ENCODE measurements at places on chromosomes 16 and 17.

GRCh38 chr17:65797809-65798208 is 236.4 kb upstream of the AXIN2 start:
- DNase-seq, result no peak

GRCh38 chr17:63646488-63646806 is 24.2 kb downstream of the MAP3K3 start:
- no peak for DNase-seq

- DNase-seq, result no peak
Observed at GRCh38 chr16:86303787-86304678, 206.3 kb upstream of the FOXF1 start.

DNA sequence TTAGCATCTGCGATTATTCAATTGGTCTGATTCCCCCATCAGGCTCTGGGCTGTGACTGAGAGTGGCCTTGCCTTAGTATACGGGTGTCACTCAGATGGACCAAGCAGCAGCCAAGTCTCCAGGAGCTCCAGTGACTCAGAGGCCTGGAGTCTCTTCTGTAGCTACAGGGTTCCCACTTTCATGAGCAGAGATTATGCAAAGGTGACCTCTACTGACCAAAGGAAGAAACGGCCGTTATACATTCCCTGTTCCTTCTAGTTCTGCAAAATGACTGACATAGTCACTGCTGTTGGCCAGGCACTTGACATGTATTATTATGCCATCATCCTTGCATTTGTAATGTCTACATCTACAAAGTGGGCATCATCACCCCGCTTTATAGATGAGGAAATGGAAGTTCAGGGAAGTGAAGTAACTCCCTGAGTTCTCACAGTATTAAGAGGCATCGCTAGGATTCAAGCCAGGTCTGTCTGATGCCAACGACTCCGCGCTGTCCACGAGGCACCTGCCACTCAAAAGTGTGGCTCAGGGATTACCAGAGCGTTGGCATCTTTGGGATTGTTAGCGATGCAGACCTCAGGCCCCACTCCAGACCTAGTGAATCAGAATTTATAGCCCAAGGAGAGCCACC is 23.3 kb downstream of the SLC38A7 start:
- no peak for DNase-seq

- no peak for DNase-seq
Observed at GRCh38 chr16:56807011-56807675, 57.9 kb upstream of the SLC12A3 start.

DNA sequence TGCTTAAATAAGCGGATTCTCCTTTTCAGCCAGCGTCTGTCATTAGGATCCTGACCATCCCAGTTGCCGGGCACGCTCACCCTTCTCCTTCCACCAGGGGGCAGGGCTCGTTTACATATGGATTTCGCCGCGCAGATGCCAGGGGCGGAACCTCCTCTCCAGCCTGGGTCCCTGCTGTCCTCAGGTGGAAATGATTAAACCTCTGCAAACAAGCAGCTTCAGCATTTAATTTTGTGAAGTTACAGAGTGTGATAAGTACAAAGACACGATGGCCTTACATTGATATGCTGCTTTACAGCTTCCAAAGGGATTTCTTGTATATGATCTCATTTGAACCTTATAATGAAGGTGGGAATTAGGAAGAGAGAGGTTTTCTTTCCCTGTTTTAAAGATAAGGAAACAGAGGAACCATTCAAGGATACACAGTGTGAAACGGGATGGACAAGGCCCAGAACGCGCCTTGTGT is 3.9 kb upstream of the KRT28 start:
- peak; percentile 76 for DNase-seq

DNA sequence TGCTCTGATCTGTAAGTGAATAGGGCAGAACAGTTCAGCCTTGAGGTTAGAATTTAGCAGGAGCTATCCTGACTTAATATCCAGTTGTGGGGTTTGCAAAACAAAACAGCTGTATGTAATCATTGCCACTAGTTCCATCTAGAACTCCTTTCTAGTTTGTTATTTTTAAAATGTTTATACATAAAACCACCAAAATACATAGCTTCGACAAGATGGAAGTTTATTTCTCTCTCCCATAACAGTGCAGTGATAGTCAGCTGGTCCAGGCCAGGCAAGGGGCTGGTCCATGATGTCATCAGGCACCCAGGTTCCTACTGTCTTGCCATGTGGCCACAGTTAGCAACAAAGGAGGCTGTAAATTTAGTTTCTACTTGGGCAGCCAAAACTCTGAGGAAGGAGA is 10.5 kb upstream of the PLK1 start:
- no peak for DNase-seq

DNA sequence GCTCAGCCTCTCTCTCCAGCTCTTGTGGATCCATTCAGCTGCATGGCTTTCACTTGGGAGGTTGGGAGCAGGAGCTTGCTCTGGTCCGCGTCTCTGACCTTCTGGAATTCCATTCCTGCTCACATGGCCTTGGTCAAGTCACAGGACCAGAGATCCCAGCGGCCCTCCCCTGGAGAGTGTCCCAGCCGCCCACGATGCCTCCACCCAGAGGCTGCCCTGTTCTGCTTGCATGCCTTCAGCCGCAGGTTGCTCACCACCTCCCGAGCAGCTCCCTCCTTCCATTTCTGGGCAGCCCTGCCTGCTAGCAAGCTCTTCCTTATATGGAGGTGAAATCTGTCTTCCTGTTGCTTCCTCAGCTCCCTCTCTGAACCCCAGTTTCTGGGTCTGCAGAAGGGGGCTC is 32.6 kb downstream of the RAI1 start:
- no peak for DNase-seq

GRCh38 chr17:17525956-17526355 is 29.8 kb upstream of the RASD1 start:
- DNase-seq, result no peak

DNA sequence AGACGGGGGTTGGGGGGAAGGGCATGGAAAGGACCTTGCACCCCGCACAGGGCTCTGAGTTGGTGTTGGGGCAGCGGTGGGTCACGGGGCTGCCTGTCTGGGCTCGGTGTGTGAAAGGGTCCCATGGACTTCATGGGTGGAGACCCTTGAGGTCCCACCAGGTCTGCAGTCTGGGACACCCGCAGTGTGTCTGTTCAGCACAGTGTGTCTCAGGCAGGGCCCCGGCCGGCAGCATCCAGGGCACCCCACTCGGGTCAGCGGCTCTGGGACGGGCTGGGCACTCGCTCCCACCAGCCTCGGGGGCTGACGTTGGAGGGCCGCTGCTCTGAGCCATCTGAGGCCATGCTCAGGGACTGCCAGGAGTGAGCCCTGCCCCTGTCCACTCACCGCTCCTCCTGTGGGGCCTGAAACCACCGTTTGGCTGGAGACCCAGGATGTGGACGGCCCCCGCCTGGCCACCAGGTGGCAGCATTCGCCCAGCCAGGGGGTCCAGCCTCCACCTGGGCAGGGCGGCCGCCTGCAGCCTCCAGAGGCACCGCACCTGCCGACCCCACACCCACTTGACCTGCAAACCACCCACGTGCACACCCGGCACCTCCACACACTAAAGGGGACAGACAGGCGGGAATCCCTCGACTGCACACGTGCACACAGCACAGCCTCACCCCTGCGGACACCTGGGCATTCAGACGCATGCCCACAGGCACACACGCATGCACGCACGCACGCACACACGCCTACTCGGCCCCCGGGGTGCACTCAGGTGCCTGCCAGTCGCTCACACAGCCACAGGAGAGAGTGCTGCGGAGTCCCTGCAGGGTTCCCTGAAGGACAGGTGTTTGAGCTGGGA is 10.1 kb upstream of the ZFPM1 start:
- DNase-seq, result peak; percentile 83

GRCh38 chr17:8289103-8289397 is 580 bp downstream of the RANGRF start:
- no peak for DNase-seq

- no peak for DNase-seq
Observed at GRCh38 chr17:12301551-12301950, 280.9 kb downstream of the MAP2K4 start.

GRCh38 chr17:78040440-78041385 is 82.2 kb downstream of the TNRC6C start:
- peak; percentile 53 for DNase-seq

DNA sequence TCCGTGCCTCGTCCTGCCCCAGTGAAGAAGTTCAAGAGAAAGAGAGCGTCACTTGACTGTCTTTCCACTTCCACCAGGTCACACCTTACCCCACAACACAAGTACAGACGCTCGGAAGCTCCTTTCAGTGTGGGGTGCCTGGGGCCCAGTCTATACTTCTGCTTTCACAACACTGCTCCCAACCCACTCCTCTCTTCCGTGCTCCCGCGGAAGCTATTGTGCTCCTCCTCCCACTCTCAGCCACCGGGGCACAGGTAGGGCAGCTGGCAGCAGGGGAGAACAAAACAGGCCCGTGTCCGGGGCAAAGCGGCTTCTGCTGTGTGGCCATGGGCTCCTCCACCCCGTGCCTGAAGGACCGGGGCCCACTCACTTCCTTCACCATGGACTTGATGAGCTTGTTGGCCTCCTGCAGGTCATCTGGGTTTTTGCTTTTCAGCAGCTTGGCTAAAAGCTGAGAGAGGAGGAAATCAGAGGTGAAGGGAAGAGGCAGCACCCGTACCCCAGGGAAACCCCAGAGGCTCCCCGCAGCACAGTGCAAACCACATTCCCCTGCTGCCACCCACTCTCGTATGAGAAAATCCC is 18.9 kb downstream of the GGA3 start:
- no peak for DNase-seq

- DNase-seq, result no peak
Observed at GRCh38 chr17:12041312-12041711, 20.6 kb downstream of the MAP2K4 start.

- DNase-seq, result no peak
Observed at GRCh38 chr16:11437069-11437468, 91.8 kb downstream of the RMI2 start.

DNA sequence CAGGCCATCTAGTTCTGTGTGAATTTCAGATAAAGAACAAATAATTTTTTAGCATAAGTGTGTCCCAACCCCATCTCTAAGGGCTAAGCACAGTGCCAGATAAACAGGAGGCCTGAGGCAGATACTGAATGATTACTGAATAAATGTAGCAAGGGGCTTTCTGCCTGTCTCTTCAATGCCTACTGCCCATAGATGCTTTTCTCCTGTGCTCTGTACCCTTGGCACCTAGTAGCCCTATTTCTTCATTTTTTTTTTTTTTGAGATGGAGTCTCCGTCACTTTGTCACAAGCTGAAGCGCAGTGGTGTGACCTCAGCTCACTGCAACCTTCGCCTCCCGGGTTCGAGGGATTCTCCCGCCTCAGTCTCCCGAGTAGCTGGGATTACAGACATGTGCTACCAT is 25.3 kb downstream of the IGFBP4 start:
- no peak for DNase-seq

- DNase-seq, result peak; percentile 63
Observed at GRCh38 chr17:48718761-48719641, 3.3 kb downstream of the PRAC1 start.

GRCh38 chr16:89716493-89716892 is 4.2 kb downstream of the VPS9D1 start:
- DNase-seq, result no peak

DNA sequence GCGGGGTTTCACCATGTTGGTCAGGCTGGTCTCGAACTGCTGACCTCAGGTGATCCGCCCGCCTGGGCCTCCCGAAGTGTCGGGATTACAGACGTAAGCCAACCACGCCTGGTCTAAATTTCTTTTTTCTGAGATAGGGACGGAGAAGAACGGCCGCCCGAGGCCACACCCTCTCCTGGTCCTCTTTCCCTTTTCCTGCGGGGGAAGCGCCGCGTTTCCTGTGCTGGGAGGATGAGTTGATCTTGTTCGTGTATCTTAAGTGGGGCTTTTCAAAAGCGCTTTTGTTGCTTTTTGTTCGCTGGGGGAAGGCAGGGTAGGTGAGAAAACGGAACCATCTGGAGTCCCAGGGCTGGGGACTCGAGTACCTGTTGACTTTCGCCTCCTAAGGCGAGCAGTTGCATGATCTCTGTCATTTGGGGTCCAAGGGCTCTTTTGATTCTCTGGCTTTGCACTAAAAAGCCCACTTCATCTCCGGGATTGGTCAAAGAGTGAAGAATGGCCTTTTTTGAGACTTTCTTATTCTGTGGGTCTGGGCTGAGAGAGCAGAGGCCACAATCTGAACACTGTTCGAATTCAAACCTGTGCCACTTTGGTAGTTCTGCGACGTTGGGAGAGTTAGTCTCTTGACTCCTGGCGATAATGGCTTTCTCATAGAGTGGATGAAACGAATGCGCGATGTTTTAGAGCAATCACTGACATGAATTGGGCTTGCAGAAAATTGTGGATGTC is 1.3 kb downstream of the FUS start:
- DNase-seq, result no peak

- no peak for DNase-seq
Observed at GRCh38 chr16:66693149-66693548, 3.4 kb downstream of the CMTM4 start.

DNA sequence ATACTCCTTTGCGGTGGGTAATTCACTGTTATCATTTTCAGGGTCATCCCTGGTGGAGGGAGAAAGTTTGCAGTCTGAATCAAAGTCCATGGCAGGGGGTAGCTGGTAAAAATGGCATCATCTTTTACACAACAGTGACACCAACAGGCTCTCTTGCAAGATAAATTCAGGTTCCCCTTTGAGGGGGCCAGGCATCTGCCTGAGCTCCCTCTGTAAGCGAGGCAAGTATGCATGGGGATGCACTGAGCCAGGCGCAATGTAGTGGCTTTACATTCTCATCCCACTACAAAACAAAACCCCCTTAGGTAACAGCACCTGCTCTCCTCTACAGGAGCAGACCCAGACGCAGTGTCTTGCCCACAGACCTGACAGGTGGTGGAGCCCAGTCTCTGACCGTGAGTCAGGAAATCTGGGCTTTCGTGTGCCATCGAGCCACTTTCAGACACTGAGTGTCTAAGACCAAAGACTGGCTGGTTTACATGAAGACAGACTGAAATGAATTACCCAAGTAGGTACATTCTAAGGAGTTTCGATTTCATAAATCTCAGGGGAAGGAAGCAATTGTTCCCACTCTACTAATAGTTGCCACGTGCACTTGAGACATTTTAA is 17.7 kb downstream of the LITAFD start:
- no peak for DNase-seq

- no peak for DNase-seq
Observed at GRCh38 chr16:67814567-67814966, 7.9 kb downstream of the TSNAXIP1 start.

GRCh38 chr17:31699281-31699680 is 159.8 kb downstream of the COPRS start:
- DNase-seq, result no peak

All from left hindlimb (tissue), 1 donor.